Activated effector memory CD4-positive, alpha-beta T cell treated with anti-CD3 and anti-CD28 coated beads, Interleukin-2, amount 50 U/mL, for 16 hours (primary cell): ENCODE measurements at places on chromosomes 7 and 10.

DNA sequence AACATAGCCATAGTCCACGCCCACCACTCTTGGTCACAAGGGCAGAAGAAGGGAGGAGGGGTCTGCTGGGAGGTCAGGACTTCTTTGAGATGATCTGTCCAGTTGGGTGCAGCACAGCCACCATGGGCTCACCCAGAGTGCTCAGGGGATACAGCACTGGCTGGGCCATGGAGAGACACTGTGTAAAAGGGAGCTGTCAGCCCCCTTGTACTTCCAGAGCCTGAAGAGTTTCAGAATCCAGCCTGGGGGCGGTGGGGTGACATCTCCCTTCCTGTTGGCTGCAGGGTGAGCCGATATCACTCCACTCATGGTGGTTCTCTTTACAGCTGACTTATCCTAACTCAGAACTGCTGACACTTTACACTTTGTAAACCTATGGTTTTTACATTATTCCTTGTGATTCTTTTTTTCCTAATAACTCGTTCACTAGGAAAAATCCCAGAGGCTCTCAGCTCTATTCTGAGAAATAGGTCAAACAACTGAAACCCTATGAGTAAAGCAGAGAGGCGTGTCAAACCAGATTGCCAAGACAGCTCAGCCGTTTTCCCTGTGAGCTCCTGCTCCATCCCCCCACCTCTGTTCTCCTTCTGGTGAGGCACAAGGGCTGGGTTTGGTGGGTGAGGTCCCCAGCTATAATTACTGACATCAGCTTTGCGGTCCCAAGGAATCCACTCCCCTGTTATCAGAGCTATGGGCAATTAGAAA, 3.2 kb upstream of the MRPS24 start:
- DNase-seq: no peak

DNA sequence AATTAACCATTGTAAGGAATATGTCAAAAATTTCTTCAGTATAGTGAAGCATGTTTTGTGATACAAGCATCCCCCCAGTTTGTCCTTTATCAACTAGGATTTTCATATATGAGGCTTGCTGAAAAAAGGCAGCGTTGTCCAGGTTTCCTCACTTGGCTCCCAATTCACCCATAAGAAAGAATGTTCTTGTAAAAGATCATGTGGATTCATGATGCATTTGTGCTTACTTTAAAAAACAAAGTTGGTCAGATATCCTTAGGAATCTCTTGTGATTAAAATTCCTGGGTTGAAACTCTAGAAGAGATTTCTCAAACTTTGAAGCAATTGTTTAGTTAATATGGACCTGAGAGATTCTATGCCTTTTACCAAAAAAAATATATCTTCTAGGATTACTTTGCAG, 181.8 kb downstream of the KIAA1217 start:
- DNase-seq: no peak

DNA sequence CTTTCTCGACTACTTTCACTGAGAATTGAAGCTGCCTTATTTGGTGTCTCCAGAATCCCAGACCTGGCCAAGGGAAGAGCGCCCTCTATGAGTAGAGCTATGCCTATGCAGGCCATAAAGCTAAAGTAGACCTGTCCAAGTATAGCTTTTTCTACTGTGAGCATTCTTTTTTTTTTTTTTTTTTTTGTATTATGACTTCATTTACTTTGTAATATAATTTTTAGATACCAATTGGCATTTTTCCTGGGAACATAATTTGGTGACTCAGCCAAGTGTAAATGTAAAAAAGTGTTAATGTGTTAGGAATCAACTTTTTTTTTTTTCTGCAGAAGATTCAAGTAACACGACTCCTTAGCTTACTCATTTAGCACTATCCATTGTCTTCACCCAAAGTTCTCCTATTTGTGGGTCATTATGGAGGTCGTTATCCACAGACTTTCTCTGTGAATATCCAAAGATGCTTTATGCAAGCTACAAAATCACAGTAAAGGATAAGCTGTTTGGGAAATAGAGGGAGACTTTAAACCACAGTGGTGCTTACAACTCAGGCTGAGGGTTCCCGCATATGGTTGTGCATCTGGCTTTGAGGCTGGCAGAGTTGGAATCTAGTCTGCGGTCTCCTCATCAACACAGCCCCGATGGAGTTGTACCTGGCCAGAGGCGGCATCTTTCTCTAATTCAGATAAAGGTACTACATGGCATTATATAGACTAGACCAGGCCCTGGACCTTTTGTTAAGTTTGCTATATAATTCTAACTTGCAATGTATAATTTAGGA, 1040.2 kb upstream of the SORCS1 start:
- DNase-seq: no peak

- DNase-seq: no peak
These were observed 303.8 kb downstream of the PRKG1 start for GRCh38 chr10:51377932-51378599.

- DNase-seq: no peak
These were observed 330.9 kb upstream of the COBL start for GRCh38 chr7:51647486-51647885.

GRCh38 chr7:158919686-158920085, 63.3 kb downstream of the DYNC2I1 start:
- no peak for DNase-seq

GRCh38 chr7:69237541-69237940, 360.7 kb upstream of the AUTS2 start:
- DNase-seq: no peak

GRCh38 chr10:6187278-6187677, 15.5 kb upstream of the PFKFB3 start:
- DNase-seq: no peak

GRCh38 chr10:12225444-12225843, 29.5 kb downstream of the CDC123 start:
- no peak for DNase-seq

- DNase-seq: no peak
These were observed 71.2 kb upstream of the DUSP5 start for GRCh38 chr10:110426294-110427181.

GRCh38 chr7:128266883-128267594, 26.0 kb downstream of the LEP start:
- no peak for DNase-seq

DNA sequence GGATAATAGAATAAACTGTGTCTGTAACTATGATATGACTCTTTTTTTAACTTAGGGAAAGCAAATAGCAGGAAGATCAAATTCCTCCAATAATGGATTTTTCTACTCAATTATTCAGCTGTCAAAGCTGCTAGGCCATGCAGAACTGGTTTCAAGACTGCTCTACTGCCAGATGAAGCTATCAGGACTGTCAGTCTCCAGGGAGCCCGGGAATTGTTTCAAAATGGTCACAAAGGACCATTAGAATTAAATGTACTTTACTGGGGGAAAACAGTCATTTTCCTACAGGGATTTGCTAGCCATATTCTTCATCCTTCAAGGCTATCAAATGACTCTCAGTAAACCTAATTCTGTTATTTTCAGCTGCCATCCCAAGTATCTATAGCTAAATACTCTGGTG, 276.3 kb downstream of the LHFPL3 start:
- DNase-seq: no peak

GRCh38 chr7:11702938-11703337, 129.1 kb downstream of the THSD7A start:
- DNase-seq: no peak

DNA sequence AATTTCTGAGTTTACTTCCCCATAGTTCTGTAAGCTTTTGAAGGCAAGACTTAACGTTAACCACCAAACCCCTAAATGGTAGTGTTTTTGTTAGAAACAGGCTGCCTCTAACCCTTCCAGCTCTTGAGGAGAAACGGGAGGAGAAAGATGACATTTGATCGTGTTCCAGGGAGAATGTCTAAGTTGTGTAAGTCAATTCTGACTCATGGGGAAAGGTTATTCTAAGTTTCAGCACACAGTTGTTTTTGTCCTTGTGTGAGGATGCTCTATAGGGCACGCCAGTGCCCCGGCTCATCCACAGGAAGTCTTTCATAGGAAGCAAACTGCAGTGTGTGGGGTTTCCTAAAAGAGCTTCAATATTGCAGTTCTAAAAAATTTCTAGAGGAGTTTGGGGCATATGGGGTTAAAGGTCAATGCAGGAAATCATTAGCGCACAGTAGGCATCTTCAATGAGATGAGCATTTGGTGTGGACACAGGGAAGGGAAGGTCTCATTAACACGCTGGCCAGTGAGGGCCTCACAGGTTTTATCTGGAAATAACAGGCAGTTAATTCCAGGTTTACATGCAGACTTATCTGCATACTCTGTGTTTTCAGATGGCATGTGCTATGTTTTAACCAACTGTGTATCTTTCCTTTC, 638.2 kb upstream of the IGFBP3 start:
- no peak for DNase-seq
